ENCODE measurements at places on chromosomes 3 and 15. TPM values are rescaled to one million over a fixed set of nuclear protein-coding genes. Genes with fewer than 3 reads are reported as not detected.

The ATP10A gene
- 13.1 TPM for total RNA-seq

The BSN gene
- under 0.01 TPM for total RNA-seq

The HOMER2 gene
- total RNA-seq: 16.4 TPM

The RAB6B gene
- 0.81 TPM for total RNA-seq

The CRABP1 gene
- total RNA-seq: 0.32 TPM

The DNAH12 gene
- total RNA-seq: under 0.01 TPM

The VGLL3 gene
- total RNA-seq: 584 TPM

The CPNE9 gene
- not detected for total RNA-seq

The KBTBD13 gene
- total RNA-seq: not detected

The ANKRD34C gene
- not detected for total RNA-seq

The SPATA12 gene
- not detected for total RNA-seq

The GOLGA6L9 gene
- 1.6 TPM for total RNA-seq

All from hair follicle dermal papilla cell (primary cell).